Activated T-cell treated with anti-CD3 and anti-CD28 coated beads, Interleukin-2, amount 50 U/mL, for 72 hours (primary cell): ENCODE measurements at places on chromosomes 16 and 17. TPM values are rescaled to one million over a fixed set of nuclear protein-coding genes. Genes with fewer than 3 reads are reported as not detected.

Gene PDE6G
- 4.2 TPM for total RNA-seq

GRCh38 chr17:42441371-42442195 is 17.1 kb upstream of the ATP6V0A1 start:
- H3K4me1 ChIP-seq: peaks cover 13% of the 10 kb centered on the region
- H3K4me3 ChIP-seq: no peak overlapping the region
- no peak overlapping the region for H3K27ac ChIP-seq
- DNase-seq: no peak

- no peaks in the 10 kb centered on the region for H3K27me3 ChIP-seq
- no peak for DNase-seq
- no peak overlapping the region for H3K27ac ChIP-seq
- H3K4me3 ChIP-seq: no peak overlapping the region
- H3K4me1 ChIP-seq: peaks cover 18% of the 10 kb centered on the region
Measured at GRCh38 chr16:21161211-21161610, 2.7 kb downstream of the LDAF1 start.

GRCh38 chr16:27217256-27217655 is 13.9 kb downstream of the KDM8 start:
- H3K36me3 ChIP-seq: no peaks in the 10 kb centered on the region
- no peak overlapping the region for H3K4me3 ChIP-seq
- peaks cover 7% of the 10 kb centered on the region for H3K4me1 ChIP-seq
- H3K27ac ChIP-seq: no peak overlapping the region
- no peak for DNase-seq

- DNase-seq: no peak
- no peak overlapping the region for H3K27ac ChIP-seq
- H3K27me3 ChIP-seq: peaks cover 14% of the 10 kb centered on the region
Measured at GRCh38 chr17:2002767-2003329, 22.3 kb downstream of the RTN4RL1 start.

- H3K36me3 ChIP-seq: no peaks in the 10 kb centered on the region
- no peaks in the 10 kb centered on the region for H3K4me1 ChIP-seq
- no peak for DNase-seq
Measured at GRCh38 chr17:12320286-12320685, 299.6 kb downstream of the MAP2K4 start.

- no peak for DNase-seq
- peaks cover 7% of the 10 kb centered on the region for H3K4me1 ChIP-seq
- no peak overlapping the region for H3K4me3 ChIP-seq
- no peak overlapping the region for H3K27ac ChIP-seq
- H3K36me3 ChIP-seq: no peaks in the 10 kb centered on the region
- H3K27me3 ChIP-seq: no peaks in the 10 kb centered on the region
Measured at GRCh38 chr17:10748531-10749181, 18.8 kb upstream of the TMEM220 start.

DNA sequence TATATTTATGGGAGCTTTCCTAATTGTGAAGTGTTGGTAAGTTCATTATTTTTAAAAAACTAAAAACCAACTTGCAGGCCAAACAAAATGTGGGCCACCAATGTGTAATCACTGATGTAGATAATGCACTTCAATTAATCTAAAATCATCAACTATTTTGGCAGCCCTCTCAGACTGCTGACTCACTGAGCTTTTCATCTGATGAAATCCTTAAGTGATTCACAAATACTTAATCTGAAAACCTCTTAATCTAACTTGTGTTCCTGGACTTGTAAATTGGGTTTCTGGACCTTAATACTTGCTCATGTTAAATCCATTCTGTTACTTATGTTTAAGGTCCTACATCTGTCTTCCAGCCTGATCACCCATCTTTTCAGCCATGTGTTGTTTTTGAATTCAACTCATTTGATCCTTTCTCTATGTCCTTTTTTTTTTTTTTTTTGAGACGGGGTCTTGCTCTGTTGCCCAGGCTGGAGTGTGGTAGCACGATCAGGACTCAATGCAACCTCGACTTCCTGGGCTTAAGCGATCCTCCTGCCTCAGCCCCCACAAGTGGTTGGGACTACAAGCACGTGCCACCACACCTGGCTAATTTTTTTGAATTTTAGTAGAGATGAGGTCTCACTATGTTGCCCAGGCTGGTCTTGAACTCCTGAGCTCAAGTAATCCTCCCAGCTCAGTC is 39.0 kb downstream of the PRKCB start:
- peaks cover 80% of the 10 kb centered on the region for H3K4me1 ChIP-seq
- DNase-seq: no peak
- H3K27ac ChIP-seq: peak overlapping the region; percentile 98
- no peaks in the 10 kb centered on the region for H3K27me3 ChIP-seq
- peaks cover 12% of the 10 kb centered on the region for H3K36me3 ChIP-seq

Gene RAB37
- total RNA-seq: 13.6 TPM

GRCh38 chr17:72463287-72464102 is 342.7 kb downstream of the SOX9 start:
- no peaks in the 10 kb centered on the region for H3K4me1 ChIP-seq
- H3K4me3 ChIP-seq: no peak overlapping the region
- DNase-seq: no peak
- no peak overlapping the region for H3K27ac ChIP-seq
- no peaks in the 10 kb centered on the region for H3K36me3 ChIP-seq
- peaks cover 15% of the 10 kb centered on the region for H3K27me3 ChIP-seq

Gene GAS7
- 1.3 TPM for total RNA-seq

DNA sequence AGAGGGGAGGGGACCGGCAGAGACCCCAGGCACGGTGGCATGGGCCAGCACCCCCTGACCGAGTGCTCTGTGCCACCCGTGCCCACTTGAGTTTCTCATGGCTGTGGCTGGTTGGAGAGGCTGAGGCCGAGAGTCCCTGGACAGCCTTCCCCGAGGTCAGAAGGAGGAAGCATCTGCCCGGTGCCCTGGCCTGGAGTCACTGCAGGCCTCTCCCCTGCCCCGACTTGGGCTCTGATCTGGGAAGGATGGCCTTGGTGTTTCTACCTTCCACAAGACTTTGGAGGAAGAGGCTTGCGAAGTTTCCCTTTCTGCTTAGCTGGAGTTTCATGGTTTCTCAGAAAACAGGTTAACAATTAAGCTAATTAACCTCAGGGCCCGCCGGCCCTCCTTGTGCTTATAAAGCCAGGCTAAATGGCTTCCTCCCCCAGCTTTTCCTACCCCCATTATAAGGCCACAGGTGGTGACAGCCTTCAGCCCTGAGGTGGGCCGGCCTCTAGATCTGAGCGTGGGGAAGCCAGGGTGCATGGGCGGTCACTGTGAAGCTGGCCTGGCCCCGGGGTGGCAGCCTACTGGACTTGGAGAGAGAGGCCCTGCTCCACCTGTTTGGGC is 17.3 kb downstream of the LLGL2 start:
- no peaks in the 10 kb centered on the region for H3K36me3 ChIP-seq
- no peak for DNase-seq
- H3K27me3 ChIP-seq: no peaks in the 10 kb centered on the region
- H3K4me3 ChIP-seq: no peak overlapping the region
- no peaks in the 10 kb centered on the region for H3K4me1 ChIP-seq

DNA sequence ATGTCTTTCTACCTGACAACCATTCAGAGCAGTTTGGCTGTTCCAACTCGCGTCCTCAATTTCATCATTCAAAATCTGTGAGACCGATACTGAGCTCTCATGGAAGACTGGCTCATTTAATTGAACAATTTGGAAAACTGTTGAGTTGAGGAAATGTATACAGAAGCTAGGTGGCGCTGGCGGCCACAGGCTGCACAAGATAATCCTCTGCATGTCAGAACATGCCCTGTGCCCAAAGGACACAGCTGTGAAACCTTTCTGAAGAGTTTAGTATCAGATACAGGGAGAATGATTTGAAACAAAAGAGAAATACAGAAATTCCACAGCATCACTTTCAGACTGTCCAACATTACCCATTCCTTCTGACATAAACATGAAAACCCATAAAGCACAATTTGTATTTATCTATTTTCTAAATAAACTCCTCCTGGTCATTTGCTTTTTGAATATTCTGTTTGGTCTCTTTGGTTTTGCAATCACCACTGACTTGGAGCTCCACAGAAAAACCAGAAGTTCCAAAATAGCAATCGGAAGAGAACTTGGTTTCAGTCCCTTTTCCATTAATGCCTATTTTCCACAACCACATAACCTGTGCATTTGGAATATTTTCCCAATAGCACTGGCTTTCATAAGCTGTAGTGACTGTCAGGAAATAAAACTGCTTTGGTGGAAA is 192.8 kb downstream of the MAP2K6 start:
- peaks cover 7% of the 10 kb centered on the region for H3K27me3 ChIP-seq
- peak overlapping the region; percentile 96 for H3K27ac ChIP-seq
- no peaks in the 10 kb centered on the region for H3K36me3 ChIP-seq
- H3K4me1 ChIP-seq: peaks cover 24% of the 10 kb centered on the region
- DNase-seq: peak; percentile 57

GRCh38 chr17:44014133-44014436 is 678 bp downstream of the TMEM101 start:
- H3K36me3 ChIP-seq: peaks cover 8% of the 10 kb centered on the region
- H3K4me3 ChIP-seq: peak overlapping the region; percentile 99
- H3K27me3 ChIP-seq: no peaks in the 10 kb centered on the region
- H3K27ac ChIP-seq: peak overlapping the region; percentile 78
- H3K4me1 ChIP-seq: peaks cover 22% of the 10 kb centered on the region

Gene TP53TG3E
- total RNA-seq: not detected

DNA sequence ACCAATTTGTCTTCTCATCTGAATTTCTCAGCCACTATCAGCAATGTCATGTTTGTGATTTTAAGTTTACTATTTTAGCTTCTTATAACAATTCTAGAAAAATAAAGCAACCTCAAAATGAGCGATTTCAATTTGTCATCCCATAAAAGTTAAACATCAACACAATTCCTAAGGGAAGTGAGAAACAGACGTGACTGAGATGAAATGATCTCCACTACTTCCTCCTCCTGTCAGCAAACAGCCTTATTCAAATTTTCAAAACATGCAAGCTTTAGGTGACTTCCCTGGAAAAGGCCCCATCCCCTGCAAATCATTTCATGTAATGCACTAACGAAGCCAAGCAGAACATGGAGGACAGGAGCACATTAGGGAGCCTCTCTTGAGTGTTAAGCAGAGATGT is 64.9 kb downstream of the ZNF652 start:
- no peak overlapping the region for H3K27ac ChIP-seq
- no peak overlapping the region for H3K4me3 ChIP-seq
- no peaks in the 10 kb centered on the region for H3K27me3 ChIP-seq
- no peak for DNase-seq
- no peaks in the 10 kb centered on the region for H3K36me3 ChIP-seq
- H3K4me1 ChIP-seq: peaks cover 10% of the 10 kb centered on the region

Gene DOC2A
- not detected for total RNA-seq

GRCh38 chr16:57377080-57377841 is 5.0 kb downstream of the CX3CL1 start:
- H3K4me1 ChIP-seq: peaks cover 42% of the 10 kb centered on the region
- H3K36me3 ChIP-seq: no peaks in the 10 kb centered on the region
- no peak overlapping the region for H3K27ac ChIP-seq
- peaks cover 11% of the 10 kb centered on the region for H3K27me3 ChIP-seq
- H3K4me3 ChIP-seq: peak overlapping the region; percentile 26

DNA sequence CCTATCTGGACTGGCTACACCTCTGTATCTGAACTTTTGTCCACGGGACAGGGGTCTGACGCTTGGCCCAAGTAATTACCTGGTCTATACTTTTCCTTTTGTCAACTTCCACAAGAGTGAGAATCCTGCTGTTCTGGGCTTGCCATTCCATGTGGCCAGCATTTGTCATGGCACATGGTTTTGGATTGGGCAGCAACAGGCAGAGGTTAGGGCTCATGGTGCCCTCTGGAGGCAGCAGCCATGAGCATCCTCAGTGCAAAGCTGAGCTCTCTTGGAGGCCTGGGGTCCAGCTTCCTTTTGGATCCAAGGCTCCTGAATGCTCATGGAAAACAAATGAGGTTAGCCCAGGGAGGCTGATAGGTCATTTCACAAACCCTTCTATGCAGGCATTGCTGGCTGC is 7.5 kb upstream of the EDC4 start:
- H3K27me3 ChIP-seq: no peaks in the 10 kb centered on the region
- peaks cover 6% of the 10 kb centered on the region for H3K4me1 ChIP-seq
- no peak overlapping the region for H3K4me3 ChIP-seq
- DNase-seq: no peak
- peaks cover 8% of the 10 kb centered on the region for H3K36me3 ChIP-seq
- no peak overlapping the region for H3K27ac ChIP-seq

GRCh38 chr16:15942931-15943690 is 6.3 kb upstream of the ABCC1 start:
- peaks cover 24% of the 10 kb centered on the region for H3K4me1 ChIP-seq
- peak overlapping the region; percentile 9 for H3K27ac ChIP-seq
- no peaks in the 10 kb centered on the region for H3K36me3 ChIP-seq
- no peak overlapping the region for H3K4me3 ChIP-seq
- H3K27me3 ChIP-seq: no peaks in the 10 kb centered on the region
- DNase-seq: no peak

Gene KRT15
- total RNA-seq: not detected
